ENCODE measurements at places on chromosomes 4 and X.

DNA sequence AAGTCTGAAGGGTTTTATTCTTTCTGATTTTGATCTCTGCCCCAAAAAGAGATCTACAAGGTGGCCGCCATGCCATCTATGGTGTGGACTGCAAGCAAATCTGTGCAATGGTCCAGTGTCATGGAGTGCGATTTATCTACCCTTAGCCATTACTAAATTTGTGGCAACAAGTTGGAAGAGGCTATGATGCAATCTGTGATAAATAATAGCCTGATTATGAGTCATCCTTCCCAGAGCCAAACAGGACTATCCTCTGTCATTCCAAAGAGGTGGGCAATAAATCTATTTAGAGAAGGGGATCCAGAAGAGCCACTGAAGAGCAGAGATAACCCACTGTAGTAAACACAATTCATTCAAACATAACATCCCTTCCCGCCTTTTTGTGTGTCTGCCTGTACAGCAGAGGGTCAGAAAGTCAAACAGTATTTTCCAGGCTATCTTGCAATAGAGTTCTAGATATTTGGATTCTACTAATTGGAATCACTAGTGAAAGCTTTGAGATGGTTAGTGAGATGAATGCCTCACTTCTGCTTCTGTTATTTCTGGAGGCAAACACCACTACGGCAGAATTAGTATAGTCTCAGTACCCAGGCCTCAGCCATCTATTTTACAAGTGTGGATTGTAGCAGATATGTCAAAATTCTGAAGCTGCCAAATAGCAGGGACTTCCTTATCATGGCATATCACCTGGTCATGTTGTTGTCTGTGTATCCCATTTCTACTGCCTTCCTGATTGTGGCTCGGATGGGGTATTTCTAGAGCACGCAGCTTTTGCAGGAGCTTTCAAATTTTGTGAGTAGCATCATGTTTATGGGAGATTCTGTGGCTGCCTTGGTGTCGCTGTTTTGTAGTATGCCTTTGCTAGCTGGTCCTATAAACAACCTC is 192.0 kb downstream of the SMIM20 start:
- DNase-seq = no peak

DNA sequence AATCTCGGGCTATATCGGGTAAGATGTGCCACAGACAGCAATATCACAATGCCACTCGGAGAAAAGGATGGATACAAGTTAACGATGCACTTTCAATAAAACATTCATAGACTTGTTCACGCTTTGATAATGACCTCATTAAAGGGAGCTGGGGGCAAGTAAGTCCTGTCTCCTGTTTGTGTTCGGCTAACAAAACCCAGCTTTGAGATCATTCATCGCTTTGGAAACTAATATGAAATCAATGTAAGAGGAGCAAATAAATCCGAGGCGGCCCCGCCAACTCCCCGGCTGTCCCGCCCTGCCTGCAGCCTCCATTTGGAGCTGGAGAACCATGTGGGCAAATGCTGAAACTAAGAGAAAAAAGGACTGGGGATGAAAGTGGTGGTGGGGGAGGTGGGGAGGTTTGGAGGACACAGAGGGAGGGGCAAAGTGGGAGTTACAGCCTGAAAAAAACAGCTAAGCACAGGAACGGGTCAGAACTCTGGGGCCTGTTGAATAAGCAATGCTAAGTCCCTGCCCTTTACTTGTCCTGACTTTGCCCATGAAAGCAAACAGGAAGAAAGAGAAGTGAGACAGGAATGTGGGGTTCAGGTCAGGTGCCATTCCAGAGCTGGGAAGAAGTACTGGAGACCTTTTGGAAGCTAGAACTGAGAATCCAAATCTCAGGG is 3.5 kb upstream of the GSX2 start:
- no peak for DNase-seq

DNA sequence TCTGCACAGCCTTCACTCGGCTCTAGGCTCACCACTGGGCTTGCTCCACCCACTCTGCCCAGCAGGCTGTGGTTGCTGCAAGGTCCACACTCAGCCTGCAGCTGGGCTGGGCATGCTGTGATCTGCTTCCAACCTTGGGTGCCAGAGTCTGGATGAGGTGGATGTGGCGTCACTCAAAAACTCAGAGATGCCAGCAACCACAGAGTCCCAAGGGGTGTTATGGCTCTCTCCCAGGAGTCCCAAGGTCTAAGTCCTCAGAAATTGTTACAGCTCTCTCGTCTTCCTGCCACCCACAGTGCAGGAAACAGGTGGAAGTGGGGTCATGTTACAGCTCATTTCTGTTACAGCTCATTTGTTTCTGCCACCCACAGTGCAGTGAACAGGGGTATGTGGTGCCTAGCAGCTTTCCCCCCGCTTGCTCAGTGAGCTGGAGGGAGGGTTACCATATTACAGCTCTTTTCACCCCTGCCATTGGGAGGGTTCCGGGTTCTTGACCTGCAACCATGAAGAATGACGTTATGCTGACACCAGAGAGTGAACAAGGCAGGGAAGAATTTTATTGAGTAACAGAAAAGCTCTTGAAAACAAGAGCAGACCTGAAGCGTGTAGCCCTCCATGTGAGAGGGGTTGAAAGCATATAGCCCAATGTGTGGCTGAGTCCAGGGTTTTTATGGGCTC is 893.9 kb downstream of the PCDH7 start:
- DNase-seq = no peak

DNA sequence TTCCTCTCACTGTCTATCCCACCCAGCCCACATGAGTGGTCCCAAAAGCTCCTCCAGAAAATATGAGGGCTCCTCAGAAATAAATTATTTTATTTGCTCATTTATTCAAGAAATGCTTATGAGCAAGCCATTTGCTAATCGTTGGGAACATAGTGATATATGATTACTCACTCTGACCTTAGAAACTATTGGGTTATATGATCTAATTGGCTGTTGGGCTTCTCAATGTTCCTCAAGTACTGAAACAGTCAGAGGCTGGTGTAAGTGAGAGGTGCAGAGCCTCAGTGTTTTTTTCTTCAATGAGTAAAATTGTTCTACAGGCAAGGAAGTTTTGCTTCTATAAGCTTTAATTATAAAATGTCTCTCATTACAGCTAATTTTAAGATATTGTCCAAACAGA is 893.8 kb upstream of the INTU start:
- no peak for DNase-seq

- DNase-seq = no peak
Measured at GRCh38 chrX:47234583-47234982, 1.8 kb downstream of the USP11 start.

GRCh38 chrX:128619490-128619889 is 567.3 kb upstream of the ACTRT1 start:
- DNase-seq = no peak

DNA sequence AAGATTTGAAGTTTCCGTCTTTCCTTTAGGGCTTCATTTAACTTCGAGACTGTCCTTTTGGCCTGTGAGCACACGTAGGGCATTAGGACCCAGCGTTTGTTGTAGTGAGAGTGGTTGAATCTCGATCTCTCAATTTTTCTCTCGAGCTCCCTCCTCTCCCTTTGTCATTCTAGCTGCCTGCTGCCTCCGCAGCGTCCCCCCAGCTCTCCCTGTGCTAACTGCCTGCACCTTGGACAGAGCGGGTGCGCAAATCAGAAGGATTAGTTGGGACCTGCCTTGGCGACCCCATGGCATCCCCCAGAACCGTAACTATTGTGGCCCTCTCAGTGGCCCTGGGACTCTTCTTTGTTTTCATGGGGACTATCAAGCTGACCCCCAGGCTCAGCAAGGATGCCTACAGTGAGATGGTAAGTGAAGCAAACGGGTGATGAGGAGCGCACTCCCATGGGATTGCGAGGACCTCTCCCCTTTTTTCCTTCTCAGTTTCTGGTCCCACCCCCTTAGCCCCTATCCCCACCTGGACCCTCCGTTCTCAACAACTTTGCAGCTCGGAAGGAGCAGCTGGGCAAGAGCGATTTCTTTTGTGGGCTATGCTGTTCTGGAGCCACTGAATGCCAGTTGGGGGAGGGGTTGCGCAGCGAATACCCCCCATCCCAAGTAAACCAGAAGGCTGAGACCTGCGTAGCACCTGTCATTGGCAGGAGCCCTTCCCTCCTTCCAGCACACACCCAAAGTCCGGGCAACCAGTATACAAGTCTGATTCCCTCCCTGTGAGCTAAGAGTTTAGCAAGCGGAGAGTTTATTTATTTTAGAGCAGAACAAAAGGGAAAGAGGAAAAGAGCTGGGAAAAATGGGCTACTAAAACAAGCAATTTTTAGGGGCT is at the start of gene TMEM35A:
Gene TMEM35A (plus strand): TSS at position 164 of the 883 bp plus-strand sequence. CDS start 124 bp downstream, at position 288.
- DNase-seq = no peak

GRCh38 chr4:123676071-123676889 is 279.7 kb downstream of the SPRY1 start:
- no peak for DNase-seq

DNA sequence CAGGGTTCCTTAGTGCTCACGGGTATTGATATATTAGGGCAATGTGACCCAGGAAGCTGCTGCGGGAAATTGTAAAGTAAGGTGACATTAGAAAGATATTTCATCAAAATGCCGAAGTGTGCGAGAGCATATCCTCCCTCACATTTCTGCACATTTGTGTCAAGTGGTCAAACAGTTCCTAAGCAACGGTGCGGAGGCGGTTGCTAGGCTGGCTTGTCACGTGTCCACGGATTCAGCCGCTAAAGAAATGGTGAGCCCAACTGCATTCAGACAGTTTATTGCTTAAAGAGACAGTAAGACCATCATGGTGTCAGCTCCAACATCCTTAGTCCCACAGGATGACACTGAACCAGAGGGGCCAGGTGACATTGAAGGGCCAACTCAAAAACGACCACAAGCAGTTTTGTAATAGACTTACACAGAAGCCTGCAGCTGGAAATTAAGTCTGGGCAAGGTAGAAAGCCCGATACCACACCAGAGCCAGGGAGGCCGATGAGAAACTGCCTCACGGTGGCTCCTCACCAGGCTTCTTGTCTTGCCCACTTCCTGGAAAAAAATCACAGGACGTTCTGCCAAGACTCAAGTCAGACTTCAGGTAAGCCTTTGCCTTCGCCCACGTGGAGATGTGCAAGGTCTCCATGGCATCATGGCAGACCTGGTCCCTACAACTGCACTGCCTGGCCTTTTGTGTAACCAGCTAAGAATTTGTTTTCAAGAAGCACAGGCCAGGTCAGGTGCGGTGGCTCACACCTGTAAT is 50.4 kb downstream of the USP11 start:
- no peak for DNase-seq

- DNase-seq = no peak
Measured at GRCh38 chr4:120785202-120785601, 137.3 kb downstream of the PRDM5 start.

- no peak for DNase-seq
Measured at GRCh38 chr4:141541851-141542250, 94.5 kb upstream of the IL15 start.

- no peak for DNase-seq
Measured at GRCh38 chrX:96170626-96171025, 514.0 kb upstream of the DIAPH2 start.

DNA sequence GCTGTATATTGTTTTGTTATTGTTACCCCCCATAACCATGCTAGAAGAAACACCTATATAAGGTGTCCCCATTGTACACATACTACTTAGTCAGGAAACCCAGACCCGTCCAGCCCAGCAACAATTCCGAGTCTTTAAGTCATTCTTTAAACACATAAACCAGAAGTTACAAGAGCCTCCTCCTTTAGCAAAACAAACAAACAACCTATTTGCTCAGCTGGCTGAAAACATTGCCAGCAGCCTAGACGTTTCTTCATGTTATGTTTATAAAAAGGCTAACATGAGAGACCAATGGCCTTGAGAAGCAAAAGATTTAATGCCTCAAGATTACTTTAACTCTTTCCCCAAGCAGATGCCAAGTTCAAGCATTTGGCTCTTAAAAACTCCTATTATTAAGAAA is 1.4 kb downstream of the ACOX3 start:
- DNase-seq = no peak

- DNase-seq = no peak
Measured at GRCh38 chr4:76969941-76970529, 20.5 kb downstream of the SEPTIN11 start.

- peak; percentile 3 for DNase-seq
Measured at GRCh38 chrX:123962006-123962467, 531 bp downstream of the STAG2 start.

DNA sequence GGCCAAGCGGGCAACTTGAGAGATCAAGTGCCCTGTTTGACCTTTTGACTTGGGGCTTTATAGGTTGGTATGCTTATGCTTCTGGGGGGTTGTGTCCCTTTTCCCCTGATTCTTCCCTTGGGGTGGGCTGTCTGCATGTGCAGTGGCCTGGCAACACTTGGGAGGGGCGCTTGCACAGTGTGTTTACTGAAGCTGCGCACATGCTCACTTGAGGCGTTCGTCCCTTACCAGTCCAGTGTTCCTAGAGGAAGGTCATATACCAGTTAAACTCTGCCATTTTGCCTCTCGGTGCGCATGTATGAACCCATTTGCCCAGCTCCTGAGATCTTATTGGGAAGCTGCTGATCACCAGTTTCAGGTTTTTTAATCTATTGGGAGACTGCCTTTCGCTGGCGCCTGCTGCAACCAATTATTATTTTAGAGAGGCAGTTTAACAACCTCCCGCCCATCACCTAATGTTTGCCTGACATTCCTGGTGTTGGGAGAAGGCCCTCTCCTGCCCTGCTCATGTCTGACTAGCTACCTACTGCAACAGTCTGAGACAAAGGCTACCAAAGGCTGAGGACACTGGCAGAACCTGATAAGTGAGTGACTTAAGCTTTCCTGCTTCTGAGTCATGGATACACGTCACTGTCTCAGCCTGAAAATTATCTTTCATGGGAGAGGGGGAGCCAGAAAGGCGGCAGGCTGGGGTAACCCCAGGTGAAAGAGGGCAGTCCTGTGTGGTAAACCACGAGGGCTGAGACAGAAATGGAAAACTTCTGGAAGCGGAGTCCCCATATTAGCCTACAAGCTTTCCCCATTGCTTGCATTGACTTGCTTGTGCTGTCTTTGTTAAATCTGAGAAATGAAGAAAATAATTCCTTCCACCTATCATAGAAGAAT is 97.6 kb downstream of the CPE start:
- DNase-seq = no peak

- DNase-seq = no peak
Measured at GRCh38 chrX:652341-652741, 21.8 kb downstream of the SHOX start.

GRCh38 chrX:134679221-134679620 is 20.9 kb upstream of the PLAC1 start:
- no peak for DNase-seq

DNA sequence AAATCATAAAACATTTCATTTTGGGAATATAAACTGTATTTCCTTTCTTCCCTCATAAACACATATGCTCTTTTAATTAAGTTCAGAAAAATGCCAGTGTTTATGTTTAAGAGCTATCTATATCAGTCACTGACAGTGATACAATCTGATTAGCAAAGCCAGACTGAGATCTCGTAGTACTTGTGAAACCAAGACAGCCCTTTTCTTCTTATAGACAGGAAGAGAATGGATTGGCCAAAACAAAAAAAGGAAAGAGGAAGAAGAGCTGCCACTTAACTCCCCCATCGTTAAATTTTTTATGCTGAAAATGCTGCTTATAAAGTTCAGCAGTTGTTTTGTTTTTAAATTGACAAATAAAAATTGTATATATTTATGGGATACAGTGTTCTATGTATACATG is 87.4 kb downstream of the PLAC1 start:
- no peak for DNase-seq

DNA sequence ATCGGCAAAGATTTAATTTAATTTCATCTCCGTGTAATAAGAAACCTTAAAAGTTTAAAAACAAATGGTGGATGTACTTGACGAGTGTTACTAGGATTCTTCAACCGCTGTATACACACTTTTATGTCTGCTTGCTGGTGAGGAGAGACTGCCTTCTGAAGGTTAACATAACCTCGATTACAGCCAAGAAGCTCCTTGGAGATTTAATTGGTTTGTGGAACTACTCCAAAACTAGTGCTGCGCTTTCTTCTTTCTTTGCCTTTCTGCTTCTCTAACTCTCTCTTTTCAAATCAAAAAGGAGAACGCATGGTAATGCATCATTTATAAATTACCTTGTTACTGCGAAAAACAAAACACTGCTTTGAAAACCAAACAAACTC is 109.0 kb downstream of the ANTXR2 start:
- no peak for DNase-seq

Measured in CD8-positive, alpha-beta T cell (primary cell).